ENCODE measurements at places on chromosomes 12 and 14.

GRCh38 chr14:54712465-54713200 is 145.7 kb downstream of the SAMD4A start:
- DNase-seq = no peak

- no peak for DNase-seq
These were observed 34.6 kb upstream of the NFKBIA start for GRCh38 chr14:35438910-35439713.

GRCh38 chr12:26770239-26771070 is 62.5 kb downstream of the ITPR2 start:
- DNase-seq = no peak

DNA sequence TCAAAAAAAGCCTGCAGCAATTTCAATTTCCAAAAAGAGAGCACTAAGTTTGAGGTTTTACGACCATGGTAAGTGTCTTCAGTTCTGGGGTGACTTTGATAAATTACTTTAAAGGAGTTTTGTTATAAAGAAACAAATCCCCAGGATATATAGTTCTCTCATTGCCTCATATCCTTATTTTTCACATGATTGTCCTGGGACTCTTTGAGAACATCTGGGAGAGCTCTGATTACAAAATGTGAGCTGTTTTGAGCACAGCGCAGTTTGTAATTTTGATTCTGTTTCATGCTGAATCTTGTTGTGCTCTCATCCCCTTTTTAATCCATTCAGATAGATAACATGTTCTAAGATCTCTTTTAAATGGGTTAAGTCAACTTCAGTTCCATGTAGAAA is 67.7 kb upstream of the DCN start:
- DNase-seq = no peak

- DNase-seq = no peak
These were observed 449.6 kb downstream of the TMEM117 start for GRCh38 chr12:44285321-44285960.

DNA sequence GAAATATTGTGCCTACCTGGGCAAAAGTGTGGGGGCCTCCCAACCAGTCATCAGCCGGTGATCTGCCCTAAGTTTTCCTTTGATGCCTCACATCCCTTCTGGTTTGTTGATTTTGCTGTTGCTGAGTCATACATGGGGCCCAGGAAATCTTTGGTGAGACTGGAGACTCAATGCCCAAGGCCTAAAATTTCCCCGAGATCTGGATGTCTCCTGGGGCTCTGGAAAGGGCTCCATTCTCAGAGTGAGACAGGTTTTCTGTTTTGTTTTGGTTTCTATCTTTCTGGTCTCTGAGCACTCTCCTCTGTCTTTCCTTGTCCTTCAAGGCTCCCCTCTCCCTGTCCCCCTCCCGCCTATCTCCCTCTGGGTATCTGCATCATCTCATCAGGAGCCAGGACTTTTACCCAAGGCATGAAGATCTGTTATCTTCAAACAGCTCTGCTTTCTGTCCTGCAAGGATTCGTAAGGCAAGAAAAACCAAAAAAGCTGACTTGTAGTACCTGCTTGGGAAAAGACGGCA is 152.8 kb upstream of the MAX start:
- no peak for DNase-seq

GRCh38 chr14:90891326-90891725 is 75.1 kb upstream of the TTC7B start:
- DNase-seq = no peak

- DNase-seq = no peak
These were observed 74.6 kb downstream of the ZFP36L1 start for GRCh38 chr14:68718023-68718990.

GRCh38 chr14:45065956-45066355 is 18.0 kb upstream of the PRPF39 start:
- no peak for DNase-seq

- DNase-seq = no peak
These were observed 532.8 kb downstream of the FUT8 start for GRCh38 chr14:65945327-65945726.

GRCh38 chr12:70757830-70758493 is 120.7 kb upstream of the PTPRB start:
- no peak for DNase-seq

- no peak for DNase-seq
These were observed 99.0 kb downstream of the ESR2 start for GRCh38 chr14:64195199-64195598.

DNA sequence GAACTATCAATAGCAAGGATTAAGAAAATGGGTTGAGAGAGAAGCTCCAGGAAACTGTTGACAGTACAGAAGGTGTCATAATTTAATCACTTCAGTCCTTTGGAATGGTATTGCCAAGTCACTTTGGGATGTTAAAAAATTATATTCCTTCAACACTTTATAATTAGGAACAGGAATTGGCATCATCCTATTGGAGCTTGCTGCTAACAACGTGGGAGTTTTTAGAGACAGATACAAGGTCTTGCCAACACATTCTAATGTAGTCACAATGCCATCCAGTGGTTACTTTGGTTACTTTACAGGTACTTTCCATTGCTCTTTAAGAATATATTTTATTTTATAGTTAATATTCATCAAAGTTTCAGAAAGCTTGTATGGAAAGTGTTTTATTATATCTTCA is 310.1 kb downstream of the SYT1 start:
- no peak for DNase-seq

DNA sequence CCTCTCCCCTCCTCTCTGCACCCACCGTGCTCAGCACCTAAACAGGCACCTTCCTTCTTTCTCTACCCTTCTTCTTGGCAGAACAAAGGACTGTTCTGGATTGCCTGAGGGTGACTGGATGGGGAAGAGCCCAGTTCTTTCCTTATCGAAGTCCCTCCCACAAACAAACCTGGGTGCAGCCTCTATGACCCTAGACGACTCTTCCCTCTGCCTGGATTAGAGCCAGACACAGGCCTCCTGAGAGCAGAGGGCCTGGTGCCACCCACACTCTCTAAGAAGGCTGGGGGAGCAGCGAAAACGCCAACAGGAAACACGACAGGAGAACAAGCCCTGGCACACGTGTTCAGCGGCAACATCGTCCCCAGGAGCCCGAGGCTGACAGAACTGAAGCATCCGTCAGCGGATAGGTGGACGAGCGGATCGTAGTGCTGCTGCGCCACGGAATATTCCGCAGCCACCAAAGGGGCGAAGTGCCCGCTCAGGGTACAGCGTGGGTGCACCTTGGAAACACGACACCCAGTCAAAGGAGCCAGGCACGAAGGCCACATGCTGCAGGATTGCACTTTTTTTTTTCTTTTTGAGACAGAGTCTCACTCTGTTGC is 38.0 kb downstream of the RIMBP2 start:
- DNase-seq = no peak

DNA sequence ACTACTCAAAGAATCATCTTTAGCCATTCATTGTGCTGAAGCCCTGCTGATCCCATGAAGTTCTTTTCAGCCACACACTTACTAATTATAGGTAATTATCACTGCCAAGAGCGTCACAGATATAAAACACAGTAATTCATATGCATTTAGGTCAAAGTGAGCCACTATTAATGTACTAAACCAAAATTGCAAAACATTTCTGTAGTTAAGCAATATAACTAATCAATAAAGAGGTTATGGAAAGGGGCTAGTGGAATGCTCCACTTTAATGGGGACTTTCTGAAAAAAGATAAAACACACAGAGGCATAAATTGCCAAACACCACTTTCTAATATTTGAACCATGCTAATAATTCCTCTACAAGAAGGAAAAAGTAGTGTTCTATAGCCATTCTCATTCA is 6.8 kb upstream of the CEP128 start:
- DNase-seq = no peak

- DNase-seq = no peak
These were observed 11.4 kb downstream of the CLECL1 start for GRCh38 chr12:9721394-9722092.

- no peak for DNase-seq
These were observed 2.1 kb downstream of the ITGA5 start for GRCh38 chr12:54416687-54417603.

GRCh38 chr12:105539735-105540134 is 209.2 kb downstream of the C12orf75 start:
- DNase-seq = no peak

- no peak for DNase-seq
These were observed 510.8 kb downstream of the TMTC2 start for GRCh38 chr12:83197483-83197914.

DNA sequence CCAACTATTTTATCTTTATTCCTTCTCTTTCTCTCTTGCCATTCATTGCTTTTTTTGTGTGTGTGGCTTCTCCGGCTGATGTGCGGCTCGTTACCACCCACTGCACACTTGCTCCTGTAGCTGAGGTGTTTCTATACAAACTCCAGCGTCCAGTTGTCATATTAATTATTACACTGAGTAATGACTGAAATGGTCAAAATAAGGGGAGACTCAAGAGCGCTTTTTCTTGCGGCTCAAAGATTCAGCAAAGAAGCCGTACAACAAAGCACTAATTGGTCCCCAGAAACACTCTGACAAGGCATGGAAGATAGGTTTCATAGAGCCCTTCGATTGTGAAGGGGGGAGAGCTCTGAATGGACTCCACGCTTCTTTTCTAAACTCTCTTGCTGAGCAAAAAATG is 5.6 kb upstream of the ASCL1 start:
- DNase-seq = no peak

DNA sequence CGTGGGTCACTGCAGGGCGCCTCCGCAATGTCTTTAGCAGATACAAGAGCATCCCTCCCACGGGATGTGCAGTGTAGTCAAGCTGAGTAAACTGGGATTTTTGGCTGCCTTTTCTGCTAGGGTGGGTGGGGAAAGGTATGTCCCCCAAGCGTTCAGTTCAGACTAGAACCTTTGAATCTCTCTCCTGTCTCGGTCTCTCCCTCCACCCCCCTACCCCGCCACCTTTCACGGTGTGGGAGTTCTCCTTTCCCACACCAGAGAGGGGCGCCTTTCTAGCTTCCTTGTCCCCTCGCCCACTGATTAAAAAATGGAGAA is 525 bp upstream of the FAR2 start:
- no peak for DNase-seq

GRCh38 chr14:32224737-32225377 is 21.8 kb upstream of the RNU6-8 start:
- no peak for DNase-seq

GRCh38 chr12:10633541-10633940 is 20.1 kb upstream of the MAGOHB start:
- no peak for DNase-seq

DNA sequence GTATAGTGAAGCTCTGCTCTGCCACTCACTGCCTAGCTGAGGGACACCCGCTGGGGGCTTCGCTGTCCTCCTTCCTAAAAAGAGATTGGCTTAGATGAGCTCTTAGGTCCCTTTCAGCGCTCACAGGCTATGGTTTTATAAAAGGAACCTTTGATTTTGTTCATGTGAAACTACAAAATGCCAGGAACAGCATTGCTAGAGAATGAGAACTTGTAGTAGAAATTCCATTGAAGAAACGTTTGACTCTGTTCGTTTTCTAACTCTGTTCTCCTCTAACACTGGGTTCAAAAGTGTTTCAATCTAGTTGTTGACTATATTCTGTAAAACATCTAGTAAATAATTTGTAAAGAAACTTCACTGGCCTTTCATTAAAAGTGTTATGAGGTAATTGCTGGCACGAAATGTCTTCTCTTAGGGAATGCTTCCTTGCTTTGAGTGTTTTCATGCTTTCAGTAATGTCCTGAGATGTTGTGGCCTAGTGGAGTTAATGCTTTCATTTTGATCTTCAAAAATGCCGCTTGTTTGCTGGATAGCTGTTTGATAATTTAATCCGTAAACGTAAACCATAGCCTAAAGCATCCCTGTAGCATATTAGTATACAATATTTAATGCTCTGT is 1.6 kb downstream of the MARK3 start:
- DNase-seq = no peak

DNA sequence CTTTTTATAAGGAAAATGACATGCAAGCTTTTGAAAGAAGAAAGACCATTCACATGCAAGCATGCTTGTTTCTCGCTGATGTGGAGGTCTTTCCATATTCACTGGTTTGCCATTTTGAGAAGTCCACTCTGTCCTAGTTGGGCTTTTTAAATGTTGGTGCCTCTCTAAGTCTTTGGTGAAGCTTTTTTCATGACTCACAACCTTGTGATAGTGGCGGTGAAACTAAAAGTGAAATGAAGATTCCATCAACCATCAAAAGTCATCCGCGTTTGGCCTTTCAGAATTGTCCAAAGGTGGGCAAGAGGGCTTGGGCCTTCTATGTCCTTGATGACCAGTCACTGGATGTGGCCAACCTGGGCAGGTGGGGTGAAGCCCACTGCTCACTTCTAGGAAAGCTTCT is 4.3 kb downstream of the LRRC74A start:
- DNase-seq = no peak

DNA sequence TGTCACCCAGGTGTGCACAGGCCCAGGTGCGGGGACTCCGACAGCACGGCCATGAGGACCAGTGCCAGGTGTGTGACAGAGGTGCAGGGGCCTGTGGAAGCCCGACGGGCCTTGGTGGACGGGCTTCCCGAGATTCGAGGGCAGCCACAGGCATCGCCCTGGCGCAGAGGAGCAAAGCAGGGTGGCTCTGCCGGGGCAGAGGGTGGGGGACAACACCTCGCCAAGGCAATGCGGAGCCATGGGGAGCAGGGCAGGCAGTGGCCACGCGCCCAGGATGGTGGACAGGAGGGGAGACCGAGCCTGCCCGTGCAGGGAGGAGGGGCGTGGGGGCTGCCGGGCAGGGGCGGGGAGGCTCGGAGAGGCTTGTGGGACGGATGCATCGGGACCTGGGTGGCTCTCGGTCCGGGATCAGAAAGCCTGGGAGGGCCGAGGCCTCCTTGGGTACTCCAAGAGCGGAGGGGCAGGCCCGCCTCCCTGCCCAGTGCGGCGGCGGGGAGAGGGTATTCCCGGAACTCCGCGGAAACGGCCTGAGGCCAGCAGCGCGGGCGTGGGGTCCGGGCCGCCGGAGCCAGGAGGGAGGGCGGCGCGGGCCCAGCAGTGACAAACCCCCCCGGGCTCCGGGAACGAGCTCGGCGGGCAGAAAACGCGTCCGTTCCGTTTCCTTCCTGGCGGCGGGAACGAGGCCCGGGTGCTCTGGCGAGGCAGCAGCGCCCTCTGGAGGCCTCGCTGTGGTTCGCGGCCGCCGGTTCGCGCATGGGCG is 1.6 kb downstream of the TMEM121 start:
- DNase-seq = peak; percentile 70

GRCh38 chr14:22824711-22825359 is 4.9 kb upstream of the MRPL52 start:
- DNase-seq = no peak

DNA sequence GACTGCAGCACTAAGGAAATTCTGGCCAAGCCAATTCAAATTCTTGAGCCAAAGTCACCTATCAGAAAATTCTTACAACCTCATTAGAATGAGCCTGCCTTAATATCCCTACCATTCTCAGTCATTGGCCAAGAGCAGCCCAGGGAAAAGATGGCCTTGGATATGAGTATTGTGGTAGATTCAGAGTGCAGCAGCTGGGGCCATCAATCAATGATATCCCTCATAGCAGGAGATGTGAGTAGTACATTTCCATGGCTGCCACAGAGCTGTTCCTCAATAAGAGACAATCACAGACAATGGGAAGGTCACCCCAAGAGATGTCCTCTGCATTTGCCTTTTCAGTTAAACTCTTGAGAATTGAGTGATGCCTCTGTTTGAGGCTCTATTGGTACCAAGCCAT is 161.6 kb downstream of the DYRK2 start:
- no peak for DNase-seq

GRCh38 chr12:87953256-87953860 is 75.8 kb downstream of the C12orf50 start:
- DNase-seq = no peak

GRCh38 chr12:95517246-95517645 is 34.0 kb downstream of the USP44 start:
- no peak for DNase-seq

Measured in T follicular helper cell (primary cell).